Hair follicular keratinocyte (primary cell): ENCODE measurements at places on chromosomes 12 and 14. TPM values are rescaled to one million over a fixed set of nuclear protein-coding genes. Genes with fewer than 3 reads are reported as not detected.

SLC7A8 gene
- 53.1 and 61.2 TPM in 2 replicates for total RNA-seq

PLEK2 gene
- 370 and 371 TPM in 2 replicates for total RNA-seq

ASCL1 gene
- total RNA-seq = not detected in 2 replicates

SAMD15 gene
- 0.19 and 0.39 TPM in 2 replicates for total RNA-seq

LRTM2 gene
- total RNA-seq = not detected in 2 replicates

KRT3 gene
- not detected in 2 replicates for total RNA-seq

RAD9B gene
- total RNA-seq = 0.19 and 2.3 TPM in 2 replicates

BIN2 gene
- total RNA-seq = not detected in 2 replicates

ADAMTS20 gene
- total RNA-seq = not detected in 2 replicates

ERBB3 gene
- 6.2 and 14.0 TPM in 2 replicates for total RNA-seq

GPR132 gene
- total RNA-seq = not detected in 2 replicates

GPR84 gene
- 0.23 TPM in 1 of 2 replicates, not detected in the other for total RNA-seq

SYT1 gene
- 1.9 and 4.1 TPM in 2 replicates for total RNA-seq

MMP19 gene
- total RNA-seq = 3.8 and 8.1 TPM in 2 replicates

BCAT1 gene
- total RNA-seq = 28.3 and 28.9 TPM in 2 replicates

SLC17A8 gene
- not detected in 2 replicates for total RNA-seq

AQP6 gene
- total RNA-seq = 0.47 TPM in 1 of 2 replicates, not detected in the other

BCL2L14 gene
- total RNA-seq = not detected in 2 replicates

KIF5A gene
- total RNA-seq = 0.08 and 0.19 TPM in 2 replicates

TGM1 gene
- 10.5 and 19.3 TPM in 2 replicates for total RNA-seq

RPL41 gene
- 4,093 and 5,143 TPM in 2 replicates for total RNA-seq

NR1H4 gene
- total RNA-seq = not detected in 2 replicates

CLEC4D gene
- not detected in 2 replicates for total RNA-seq

C14orf132 gene
- total RNA-seq = 0.57 and 1.1 TPM in 2 replicates

CHST11 gene
- total RNA-seq = 13.4 and 13.6 TPM in 2 replicates

GDF3 gene
- total RNA-seq = not detected in 2 replicates

CD69 gene
- not detected in 2 replicates for total RNA-seq

MANSC4 gene
- not detected in 2 replicates for total RNA-seq

GALNT9 gene
- total RNA-seq = not detected in 2 replicates

LGALS3 gene
- 196 and 359 TPM in 2 replicates for total RNA-seq

KCNC2 gene
- total RNA-seq = not detected in 2 replicates

BBOF1 gene
- 0.47 and 1.9 TPM in 2 replicates for total RNA-seq

LTB4R gene
- total RNA-seq = 14.0 and 20.1 TPM in 2 replicates

CCDC63 gene
- total RNA-seq = not detected in 2 replicates

BICDL1 gene
- total RNA-seq = 14.5 and 20.5 TPM in 2 replicates

TTC9 gene
- total RNA-seq = 0.23 and 0.46 TPM in 2 replicates
